ENCODE measurements at places on chromosomes 12 and 14.

- no peak for DNase-seq
These were observed 12.4 kb downstream of the MGST1 start for GRCh38 chr12:16359512-16360491.

DNA sequence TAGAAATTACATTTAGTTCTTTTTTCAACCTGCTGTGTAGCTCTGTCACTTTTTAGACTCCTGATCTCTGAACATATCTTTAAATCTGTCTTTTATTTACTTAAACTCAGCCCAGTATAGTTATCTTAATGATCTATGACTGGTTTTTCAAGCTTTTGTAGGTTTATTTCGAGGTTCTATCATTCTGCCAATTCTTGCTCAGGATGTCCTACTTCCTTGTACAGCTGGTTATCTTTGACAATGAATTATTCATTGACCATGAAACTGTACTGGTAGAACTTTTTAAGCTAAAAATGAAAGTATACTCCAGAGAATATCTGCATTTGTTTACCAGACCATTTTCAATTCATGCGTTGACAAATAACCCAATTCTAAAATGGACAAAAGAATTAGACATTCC, 37.8 kb downstream of the TC2N start:
- no peak for DNase-seq

GRCh38 chr12:20132818-20133217, 235.5 kb upstream of the PDE3A start:
- DNase-seq: no peak

DNA sequence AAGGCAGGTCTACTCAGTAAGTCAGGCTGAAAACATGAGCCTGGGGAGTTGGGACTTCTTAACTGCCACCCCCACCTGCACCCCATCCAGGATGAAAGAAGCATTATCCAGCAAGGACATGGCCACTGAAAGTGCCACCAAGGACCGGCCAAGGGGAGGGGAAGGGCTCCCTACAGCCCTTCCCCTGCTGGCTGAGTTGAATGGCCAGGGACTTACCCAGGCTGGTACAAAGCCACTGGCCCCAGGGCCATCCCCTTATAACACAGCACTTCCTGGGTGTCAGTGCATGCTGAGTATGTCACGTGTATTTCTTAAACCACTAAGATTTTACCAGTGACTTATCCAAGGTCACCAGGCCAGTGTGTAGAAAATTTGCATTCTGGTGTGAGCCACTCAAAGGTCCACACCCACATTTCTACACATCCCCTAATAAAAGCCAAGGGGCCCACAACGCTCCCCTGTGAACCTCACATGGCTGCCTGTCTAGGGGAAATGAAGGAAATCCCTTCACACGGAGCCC, 29.3 kb upstream of the ZFP36L1 start:
- no peak for DNase-seq

- DNase-seq: peak; percentile 81
These were observed 518.7 kb downstream of the TMEM121 start for GRCh38 chr14:106044949-106045596.

DNA sequence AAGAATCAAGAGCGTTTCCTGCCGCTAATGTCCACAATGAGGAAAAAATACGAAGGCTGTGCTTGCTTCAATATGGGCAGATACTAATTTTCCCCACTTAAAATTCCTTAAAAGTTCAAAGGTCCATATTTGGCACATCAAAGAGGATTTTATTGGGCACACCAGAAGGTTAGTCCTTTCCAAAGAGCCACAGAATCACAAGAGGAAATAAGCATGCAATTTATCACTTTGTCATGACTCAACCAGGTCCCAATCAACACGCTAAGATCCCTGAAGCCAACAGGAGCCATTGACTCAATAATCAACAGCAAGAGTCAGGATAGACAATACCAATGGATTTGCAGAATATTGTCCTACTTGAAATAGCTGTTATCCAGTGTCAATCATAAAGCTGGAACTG, 80.6 kb downstream of the MAP1LC3B2 start:
- no peak for DNase-seq

GRCh38 chr14:77157740-77158139, 16.1 kb upstream of the ZDHHC22 start:
- DNase-seq: no peak

- DNase-seq: no peak
These were observed 10.7 kb upstream of the M6PR start for GRCh38 chr12:8960176-8960575.

GRCh38 chr12:116125084-116125483, 152.4 kb downstream of the MED13L start:
- no peak for DNase-seq

DNA sequence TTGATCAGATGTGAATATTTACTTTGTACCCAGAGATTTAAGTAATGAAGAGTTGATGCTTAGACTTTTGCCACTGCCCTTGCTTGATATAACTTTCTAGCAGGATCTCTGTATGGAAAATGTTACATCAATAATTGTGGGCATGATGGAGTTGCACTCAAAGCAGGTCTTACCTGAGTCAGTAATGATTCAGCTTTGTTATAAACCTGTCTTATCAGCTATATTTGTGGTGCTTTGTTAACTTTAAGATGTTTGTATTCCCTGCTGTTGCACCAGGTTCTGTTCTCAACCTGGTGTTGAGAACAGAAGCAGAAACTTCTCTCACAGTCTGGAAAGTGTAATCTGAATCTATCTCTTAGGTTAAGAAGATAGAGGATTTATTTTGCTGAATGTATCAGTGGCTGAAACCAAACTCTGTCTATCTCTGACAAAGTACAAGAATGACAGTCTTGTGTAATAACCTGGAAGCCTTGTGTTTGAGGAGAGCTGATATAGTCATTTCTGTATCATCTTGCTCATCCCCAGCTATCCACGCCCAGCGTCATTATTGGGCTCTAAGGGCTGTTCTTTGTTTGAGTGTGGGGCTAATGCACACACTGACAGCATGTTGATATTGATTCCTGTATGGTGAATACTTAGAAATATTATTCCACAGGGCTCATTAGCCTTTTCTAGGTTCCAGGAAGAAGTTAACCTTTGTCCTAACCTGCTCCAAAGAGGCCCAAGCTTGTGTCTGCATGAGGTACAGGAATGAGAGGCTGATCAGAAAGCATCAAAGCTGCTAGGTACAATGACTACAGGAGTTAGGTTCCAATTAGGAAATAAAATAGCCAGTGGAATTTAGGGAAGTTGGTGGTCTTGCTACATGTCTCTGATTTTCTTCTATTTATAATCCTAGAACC, 3.6 kb downstream of the AKAP6 start:
- no peak for DNase-seq

- DNase-seq: no peak
These were observed 236.0 kb upstream of the SYT1 start for GRCh38 chr12:78628491-78629100.

GRCh38 chr12:107526555-107527180, 158.9 kb upstream of the PWP1 start:
- DNase-seq: no peak

- no peak for DNase-seq
These were observed 7.8 kb downstream of the HSP90AA1 start for GRCh38 chr14:102078831-102079699.

GRCh38 chr12:116393859-116394650, 116.6 kb upstream of the MED13L start:
- no peak for DNase-seq

- DNase-seq: peak; percentile 66
These were observed 39.7 kb upstream of the GZMB start for GRCh38 chr14:24673534-24674203.

- DNase-seq: no peak
These were observed 34.6 kb downstream of the FZD10 start for GRCh38 chr12:130196827-130197226.

Measured in stimulated activated CD4-positive, alpha-beta T cell treated with anti-CD3 and anti-CD28 coated beads, Interleukin-2, amount 100 ng/mL, for 4 hours (primary cell).